ENCODE measurements at places on chromosomes 11 and 22.

- DNase-seq = no peak
Observed at GRCh38 chr22:17726006-17726927, 48.0 kb downstream of the BID start.

- DNase-seq = no peak
Observed at GRCh38 chr11:114230031-114230704, 66.0 kb upstream of the NNMT start.

DNA sequence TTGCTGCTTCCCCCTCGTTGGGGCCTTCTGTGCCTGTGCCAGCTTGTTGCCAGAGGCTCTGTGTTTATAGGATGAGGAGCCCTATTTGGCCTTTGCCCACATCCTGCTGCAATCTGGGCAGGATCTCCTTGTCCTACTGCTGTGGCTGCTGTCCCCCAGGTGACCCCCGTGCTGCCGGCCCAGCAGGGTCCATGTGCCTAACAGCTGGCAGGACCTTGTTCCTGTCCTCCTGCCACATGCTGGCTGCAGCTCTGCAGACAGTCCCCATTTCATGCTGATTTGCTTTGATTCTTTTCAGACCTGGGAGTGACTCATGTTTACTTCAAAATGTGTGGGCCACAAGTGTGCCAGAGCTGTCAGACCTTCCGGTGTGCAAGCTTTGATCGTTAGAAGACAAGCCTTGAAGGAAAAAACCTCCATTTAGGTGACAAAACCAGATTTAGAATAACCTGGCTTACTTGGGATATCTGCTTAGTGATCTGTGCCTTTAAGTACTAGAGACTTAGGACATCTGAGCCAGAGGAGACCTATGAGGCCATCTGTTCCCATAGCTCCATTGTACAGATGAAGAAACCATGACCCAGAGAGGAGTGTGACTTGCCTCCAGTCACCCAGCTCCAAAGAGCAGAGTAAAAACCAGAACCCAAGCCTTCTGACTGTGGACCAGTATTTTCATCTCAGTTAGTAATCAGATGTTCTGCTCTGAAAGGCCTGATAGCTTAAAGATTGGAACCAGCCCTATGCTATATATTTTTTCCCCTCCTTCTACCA is 11.1 kb downstream of the NAV2 start:
- DNase-seq = no peak

DNA sequence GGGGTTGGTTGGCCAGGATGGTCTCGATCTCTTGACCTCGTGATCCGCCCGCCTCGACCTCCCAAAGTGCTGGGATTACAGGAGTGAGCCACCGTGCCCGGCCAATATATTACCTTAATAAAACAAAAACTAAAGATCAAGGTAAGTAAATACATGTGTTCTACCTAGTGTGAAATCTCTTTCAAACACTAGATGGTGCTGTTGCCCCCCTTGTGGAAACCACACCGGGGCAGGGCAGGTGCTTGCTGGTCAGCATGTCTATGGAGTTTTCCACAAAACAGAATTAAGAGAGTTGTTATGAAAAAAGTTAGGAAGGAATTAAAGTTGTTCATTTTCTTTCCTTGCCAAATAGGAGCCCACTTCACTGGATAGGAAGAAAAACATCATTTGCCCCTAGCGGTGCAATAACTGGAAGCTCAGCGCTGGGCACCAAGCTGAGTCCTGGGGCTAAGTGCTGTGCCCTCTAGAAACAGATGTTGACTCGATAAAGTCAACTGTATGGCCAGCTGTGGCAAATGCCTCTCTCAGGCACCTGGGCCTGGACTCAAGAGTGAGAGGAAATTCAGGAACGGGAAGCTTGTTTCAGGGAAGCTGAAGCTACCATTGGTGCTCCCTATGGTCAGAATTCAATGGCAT is 6.3 kb upstream of the KCNJ5 start:
- DNase-seq = no peak

- DNase-seq = no peak
Observed at GRCh38 chr11:2548596-2548995, 103.8 kb downstream of the KCNQ1 start.

- DNase-seq = no peak
Observed at GRCh38 chr11:57474803-57475115, 14.4 kb downstream of the RTN4RL2 start.

DNA sequence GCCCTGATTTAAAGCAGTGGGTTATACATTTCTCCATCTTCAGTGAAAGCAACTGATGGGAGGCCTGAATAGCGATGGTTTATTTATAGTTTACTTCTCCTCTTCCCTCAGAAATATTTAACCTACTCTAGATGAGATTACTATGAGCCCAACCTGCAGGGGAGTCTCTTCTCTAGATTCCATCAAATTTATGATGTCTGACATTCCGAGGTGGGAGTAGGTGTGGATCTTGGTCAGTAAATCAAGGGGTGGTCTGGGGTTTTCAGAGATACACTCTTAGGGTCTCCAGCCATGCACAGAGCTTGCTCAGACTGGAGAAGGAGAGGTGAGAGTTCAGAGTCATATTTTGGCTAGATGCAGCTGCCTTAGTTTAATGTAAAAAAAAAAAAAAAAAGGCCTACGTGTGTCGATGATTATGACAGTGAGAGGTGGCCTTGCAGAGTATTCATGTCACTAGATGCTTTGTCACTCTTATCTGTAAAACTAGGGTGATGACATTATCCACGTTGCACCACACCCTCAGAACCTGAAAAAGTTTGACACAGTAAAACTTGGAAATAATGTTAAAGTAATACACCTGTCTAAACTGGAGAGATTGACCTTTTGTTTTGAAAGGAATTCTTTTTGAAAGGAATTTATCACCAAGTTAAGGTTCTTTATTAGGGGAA is 81.2 kb downstream of the EXT2 start:
- no peak for DNase-seq

- DNase-seq = no peak
Observed at GRCh38 chr22:27775087-27775698, 26.4 kb downstream of the MN1 start.

GRCh38 chr11:7028141-7028540 is 7.9 kb downstream of the NLRP14 start:
- DNase-seq = no peak

- no peak for DNase-seq
Observed at GRCh38 chr22:19962909-19963806, 21.5 kb upstream of the TXNRD2 start.

DNA sequence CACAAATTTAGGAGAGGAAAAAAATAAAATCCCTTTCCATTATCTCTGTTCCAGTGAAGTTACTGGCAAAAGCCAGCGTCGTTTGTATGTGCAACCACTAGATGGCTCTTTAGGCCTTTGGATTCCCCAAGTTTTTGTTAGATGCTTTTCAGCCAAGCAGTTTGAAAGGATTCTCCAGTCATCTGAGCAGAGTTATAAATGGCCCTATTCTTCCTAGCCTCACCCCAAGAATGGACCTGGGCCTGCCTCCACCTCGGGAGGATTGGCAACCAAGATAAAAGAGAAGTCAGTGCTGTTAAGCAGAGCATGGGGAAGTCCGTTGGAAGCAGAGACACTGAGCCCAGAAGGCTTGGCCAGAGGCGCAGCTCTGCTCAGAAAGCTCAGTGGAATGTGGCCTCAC is 15.4 kb downstream of the FAM181B start:
- no peak for DNase-seq

- DNase-seq = no peak
Observed at GRCh38 chr22:29002603-29003002, 59.0 kb downstream of the C22orf31 start.

GRCh38 chr22:38490475-38490874 is 15.6 kb downstream of the DDX17 start:
- no peak for DNase-seq

GRCh38 chr11:9688716-9689511 is 25.0 kb downstream of the SWAP70 start:
- DNase-seq = no peak

GRCh38 chr11:103988595-103988969 is 47.9 kb upstream of the DDI1 start:
- DNase-seq = no peak

- peak; percentile 14 for DNase-seq
Observed at GRCh38 chr11:34512840-34513681, 533 bp downstream of the ELF5 start.

DNA sequence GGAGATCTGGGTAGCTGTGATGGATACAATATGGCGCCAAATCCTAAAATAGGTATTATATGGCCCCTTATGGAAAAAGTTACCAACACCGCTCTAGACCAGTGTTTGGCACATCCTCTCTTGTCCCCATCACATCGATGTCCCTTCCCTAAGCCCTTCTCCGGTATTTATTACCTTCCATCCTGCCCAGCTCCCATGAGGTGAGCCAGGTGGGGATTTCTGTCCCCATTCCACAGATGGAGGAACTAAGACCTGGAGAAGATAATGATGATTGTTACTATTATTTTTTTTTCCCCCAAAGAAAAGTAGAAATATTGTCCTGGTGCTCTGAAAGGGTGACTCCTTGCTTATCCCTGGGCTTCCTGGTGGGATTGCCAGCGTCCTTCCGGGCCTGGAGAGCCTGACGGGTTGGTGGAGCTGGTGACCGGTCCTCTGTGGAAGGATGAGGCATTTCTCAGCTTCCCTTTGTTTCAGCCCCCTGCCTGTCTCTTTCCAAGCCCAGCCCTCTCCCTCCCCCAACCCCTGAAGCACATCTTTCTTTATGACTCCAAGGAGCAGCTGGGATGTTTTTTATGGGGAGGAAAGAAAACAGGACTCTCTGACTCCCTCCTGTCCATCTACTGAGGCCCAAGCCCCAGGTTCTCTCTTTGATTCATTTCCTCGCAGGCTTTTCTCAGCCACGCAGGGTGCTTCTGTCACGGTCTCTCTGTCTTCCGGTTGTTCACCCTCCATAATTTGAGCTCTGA is 65.4 kb downstream of the TP53I11 start:
- no peak for DNase-seq

GRCh38 chr11:27213232-27213660 is 149.8 kb downstream of the CCDC34 start:
- DNase-seq = no peak

- DNase-seq = no peak
Observed at GRCh38 chr11:33362051-33362910, 105.1 kb downstream of the HIPK3 start.

DNA sequence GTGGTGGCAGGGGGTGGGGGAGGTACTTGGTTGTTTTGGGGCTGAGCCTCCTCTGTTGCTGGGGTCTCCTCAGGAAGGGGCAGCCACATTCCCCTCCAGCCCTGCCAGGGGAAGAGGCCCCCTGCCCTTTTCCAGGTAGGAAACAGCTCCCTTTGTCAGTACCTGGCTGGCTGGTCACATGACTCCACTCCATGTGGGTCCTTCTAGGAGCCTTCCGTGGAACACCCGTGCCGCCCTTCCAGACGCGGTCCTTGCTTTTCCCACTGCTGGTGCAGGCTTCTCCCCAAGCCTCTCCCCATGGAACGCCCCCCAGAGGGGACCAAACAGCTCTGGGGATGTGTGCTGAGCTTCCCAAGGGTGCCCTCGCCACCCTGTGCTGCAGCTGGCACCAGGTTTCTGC is 19.9 kb downstream of the IFT27 start:
- DNase-seq = no peak
